NCI-H187 treated with DMSO at 0.1 percent for 48 hours (cell line): ENCODE measurements at places on chromosomes 3 and 15.

DNA sequence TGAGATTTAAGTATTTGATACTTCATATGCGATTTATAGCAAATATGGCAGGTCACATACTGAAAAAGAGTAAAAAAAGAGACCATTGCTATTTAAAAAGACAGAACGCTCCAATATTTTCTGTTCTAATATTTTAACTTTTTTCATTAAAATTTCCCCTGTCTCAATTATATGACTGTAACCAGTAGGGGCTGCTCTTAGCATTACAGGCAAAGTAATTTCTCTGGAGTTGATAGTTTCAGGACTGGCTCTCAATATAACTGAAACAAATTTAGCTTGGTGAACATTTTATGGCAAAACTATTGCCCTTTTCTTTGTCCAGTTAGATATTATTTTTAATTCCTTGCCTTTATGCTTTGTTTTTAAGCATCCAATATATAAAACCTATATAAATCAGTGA lies 286.3 kb upstream of the ROBO2 start:
- no peak for DNase-seq

- DNase-seq = no peak
These were observed 23.8 kb upstream of the TRAK1 start for GRCh38 chr3:42067326-42067725.

DNA sequence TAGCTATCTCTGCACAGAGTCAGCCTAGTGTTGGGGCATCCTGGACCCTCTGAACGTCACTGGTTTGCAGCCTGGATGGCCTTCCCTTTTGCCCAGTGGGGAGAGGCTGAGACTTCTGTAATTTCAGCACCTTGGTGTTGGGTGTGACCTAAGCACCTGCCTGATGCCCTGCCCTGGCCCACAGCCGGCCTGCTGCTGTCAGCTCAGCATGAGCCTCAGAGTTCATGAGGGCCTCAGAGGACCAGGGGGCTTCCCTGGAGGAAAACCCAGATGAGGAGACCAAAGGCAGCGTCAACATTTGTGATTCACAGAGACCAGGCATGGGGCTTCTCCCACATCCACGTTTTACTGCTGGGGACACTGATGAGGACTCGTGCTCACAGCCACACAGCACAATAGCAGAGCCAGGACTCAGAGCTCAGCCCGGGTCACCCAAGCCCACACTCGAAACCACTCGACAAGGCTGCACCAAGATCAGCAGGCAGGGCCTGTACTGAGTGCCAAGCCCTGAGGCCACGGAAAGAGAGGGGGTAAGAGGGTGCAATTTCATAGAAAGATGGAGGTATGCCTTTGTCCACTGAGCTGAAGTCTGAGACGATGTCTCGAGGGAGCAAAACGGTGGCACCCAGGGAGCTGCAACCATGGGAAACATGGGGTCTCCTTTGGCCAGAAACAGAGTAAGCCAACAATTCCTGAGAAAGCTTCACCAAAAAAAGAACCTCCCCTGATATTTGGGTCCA lies 9.9 kb upstream of the GP9 start:
- no peak for DNase-seq

DNA sequence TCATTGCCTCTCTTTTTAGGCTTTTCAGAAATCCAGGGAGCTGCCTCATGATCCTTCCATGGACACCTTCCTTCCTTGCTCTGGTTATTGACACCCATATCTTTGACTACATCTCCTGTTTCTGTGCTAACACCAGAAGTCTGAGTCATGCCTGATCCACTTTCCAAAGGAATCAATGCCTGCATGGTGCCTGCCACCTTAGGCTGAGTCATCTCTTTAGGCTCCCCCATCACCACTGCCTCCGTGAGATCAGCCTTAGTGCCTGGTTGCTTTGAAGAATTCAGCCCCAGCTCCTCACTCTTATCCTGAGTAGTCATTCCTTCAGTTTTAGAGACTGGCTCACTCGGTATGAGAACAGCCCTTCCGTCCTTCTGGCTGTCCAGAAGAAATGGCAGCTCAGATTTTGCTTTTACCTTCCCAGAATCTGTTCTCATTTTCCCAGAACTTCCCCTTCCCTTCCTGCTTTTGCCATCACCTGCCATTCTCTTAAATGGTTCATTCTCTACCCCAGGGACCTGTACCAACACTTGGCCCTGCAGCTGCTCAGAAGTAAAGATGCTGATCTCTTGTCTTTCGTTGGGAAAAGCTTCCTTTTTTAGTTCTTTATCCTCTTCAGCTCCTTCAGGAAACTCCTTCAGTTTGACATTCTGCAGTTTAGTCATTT lies 105.3 kb downstream of the MAP4 start:
- DNase-seq = no peak

DNA sequence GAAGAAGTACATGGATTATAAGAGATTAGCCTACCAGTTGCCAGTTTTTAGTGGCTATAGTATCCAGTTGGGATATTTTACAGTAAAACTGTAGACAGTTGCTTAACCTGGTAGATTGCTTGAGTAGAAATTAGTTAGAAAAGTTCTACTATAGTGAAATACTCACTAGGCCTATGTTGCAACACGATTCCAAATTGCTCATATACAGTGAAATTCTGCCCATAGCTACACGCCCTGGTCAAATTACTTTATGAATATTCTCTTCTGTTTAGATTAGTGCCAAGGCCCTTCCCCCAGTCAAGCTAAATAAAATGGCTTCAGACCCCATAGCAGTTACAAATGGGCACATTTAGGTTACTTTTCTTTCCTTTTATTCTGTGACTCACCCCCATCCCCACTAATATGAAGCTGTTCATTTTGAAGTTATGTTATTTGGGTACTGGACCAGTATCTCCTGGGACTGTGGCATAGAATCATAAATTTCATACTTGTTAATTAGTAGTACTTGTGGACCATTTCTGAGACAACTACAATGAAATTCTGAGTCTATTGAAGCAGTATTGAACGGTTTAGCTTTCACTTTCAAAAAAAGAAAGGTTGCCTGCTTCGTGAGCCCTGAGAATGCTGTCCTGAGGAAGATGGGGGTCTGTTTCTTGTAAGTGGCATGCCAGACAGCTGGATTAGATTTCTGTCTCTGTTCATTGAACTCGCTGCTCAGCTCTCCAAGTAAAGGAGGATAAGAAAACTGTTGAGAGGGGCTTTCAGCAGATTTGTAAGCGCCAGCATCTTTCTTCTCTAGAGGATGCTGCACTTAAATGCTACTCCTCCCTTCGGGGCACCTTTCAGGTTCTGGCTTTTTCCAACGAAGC lies 65.8 kb upstream of the CFAP20DC start:
- no peak for DNase-seq

DNA sequence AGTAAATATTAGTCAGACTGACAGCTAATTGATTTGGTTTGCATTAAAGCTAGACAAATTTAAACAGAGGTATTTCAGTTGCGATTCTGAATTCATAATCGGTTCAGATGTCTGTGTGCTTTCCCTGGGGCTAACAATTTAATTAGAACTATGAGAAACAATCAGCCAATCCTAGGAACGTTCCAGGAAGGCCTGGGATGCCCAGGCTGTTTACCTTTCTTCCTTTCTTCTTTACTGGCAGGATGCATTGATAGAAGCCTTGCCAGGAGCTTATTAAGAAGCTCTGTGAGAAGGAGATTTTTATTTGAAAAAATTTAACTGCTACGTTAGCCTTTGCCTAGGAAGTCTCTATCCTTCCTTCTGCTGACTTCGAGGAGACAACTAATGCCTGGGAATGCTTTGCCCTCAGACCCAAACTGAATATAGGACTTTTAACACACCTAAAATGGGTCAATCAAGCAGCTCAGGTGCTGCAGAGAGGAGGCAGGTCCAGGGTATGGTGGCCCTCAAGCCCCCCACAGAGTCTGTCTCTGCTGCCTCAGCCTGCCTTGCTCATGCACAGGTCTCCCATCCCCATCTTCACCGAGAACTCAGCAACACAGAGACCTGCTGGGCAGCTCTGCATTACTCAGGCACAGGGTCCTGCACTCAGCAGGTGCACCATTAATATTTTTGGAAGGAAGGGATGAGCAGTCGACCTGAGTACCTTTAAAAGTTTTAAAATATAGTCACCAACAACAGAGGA lies 48.5 kb downstream of the PCSK6 start:
- no peak for DNase-seq

DNA sequence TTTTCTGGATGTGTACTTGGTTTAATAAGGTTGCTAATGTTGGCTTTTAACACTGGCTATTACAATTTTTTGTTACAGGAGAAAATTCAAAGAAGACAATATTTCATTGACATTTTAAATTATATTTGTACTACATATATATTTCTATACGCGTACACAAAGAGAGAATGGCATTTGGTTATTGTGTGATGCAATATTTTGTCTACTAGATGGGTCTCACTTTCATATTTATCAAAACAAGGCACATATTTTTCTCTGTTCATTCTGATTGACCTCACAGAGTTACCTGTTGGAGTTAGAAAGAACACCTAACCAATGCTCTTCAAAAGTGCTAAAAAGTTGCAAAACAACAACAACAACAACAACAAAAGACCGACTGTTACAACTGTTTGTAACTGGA lies 50.2 kb upstream of the VGLL3 start:
- no peak for DNase-seq

- no peak for DNase-seq
These were observed 82.6 kb upstream of the MAGI1 start for GRCh38 chr3:66121318-66121717.

DNA sequence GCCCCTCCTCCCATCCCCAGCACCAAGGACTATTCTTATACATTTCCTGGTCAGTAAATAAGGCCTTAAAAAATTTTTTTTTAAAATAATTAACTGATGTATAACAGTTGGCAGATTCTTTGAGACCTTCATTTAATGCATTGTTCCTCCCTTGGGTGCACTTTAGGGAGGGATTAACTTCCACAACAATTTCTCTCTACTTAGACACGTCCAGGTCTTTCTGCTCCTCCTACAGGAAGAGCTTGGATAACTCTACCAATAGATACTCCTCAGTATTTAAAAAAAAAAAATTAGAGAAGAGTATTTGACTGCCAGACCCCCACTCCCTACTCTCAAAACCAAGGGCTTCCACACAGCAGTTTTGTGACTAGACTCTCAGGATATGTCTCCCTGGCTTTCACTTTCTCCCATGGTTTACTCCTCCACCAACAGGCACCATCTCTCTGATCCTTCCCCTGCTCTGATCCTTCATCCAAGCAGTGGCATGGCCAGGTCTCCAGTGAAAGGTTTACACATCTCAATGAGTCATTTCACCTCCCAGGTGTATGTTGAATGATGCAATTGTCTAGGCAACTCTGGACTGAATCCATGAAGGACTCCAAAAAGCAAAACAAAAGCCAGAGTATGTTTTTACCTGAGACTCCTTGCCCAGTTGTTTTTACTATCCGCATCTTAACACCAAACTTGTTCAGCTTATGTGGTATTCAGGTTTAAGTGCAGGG lies 7.4 kb downstream of the ZIC4 start:
- DNase-seq = no peak

DNA sequence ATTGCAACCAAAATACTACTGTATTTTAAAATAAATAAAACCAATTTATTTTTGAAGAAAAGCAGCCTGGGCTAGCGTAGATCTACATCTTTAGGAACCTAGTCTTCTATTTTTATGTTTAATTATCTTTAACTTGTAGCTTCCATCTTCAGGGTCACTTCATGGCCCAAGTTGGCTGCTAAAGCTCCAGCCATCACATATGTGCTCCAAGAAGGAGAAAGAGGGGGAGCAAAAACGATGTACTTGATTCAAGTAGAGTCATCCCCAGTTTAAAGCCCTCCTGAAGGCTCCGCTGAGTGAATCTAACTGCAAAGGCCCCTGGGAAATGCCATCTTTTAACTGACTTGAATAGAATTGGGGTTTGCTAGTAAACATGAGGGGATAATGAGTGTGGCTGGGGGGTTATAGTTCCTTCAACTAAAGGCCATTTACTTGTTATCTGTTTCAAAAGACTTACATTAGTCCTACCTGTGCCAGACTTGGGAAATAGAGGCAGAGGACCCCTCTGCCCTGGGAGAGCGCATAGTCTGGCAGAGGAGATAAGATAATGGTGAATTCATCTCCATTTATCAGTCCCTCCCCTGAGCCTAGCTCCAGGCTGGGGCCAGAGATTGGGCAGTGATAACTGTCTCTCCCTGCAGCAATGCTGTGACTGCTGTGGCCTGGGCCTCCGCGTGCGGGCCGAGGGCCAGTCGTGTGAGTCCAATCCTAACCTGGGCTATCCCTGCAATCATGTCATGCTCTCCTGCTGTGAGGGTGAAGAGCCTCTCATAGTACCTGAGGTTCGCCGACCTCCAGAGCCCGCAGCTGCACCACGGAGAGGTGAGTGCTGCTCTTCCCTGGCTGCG lies 64.6 kb downstream of the FBLN2 start:
- DNase-seq = no peak

DNA sequence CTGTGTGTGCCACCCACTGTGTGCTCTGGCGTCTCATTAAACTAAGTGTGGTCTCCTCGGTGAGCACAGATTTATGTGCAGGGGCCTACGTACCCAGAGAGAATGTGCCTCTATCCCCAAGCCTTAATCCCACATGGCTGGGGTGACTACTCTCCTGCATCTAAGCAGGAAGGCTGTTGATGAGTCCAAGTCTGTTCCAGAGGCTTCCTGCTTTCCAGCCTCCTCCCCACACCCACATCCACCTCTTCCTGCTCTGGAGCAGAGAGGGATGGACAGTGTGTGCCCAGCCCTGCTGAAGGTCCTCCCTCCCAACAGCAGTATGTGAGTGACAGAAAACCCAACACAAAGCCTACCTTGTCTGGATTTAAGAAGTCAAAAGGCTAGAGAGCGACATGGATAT lies 38.8 kb upstream of the BCL2L10 start:
- no peak for DNase-seq

DNA sequence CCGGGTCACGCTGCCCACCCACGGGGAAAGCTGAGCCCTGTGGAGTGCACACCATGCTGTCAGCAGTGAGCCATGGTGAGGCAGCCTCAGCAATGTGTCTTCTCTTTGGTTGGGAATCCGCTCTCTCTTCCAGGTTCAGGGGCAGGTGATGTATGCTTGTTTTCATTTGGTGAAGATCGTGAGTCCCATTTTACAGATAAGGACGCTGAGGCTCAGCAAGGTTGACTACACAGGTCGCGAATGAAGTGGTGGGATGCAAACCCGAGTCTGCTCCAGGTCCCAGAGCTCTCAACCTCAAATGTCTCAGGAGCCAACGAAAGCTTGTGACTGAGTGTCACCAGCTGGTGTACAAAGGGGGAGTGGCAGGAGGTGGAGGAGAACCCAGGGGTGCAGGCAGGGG lies 74.3 kb downstream of the RPN1 start:
- DNase-seq = no peak

DNA sequence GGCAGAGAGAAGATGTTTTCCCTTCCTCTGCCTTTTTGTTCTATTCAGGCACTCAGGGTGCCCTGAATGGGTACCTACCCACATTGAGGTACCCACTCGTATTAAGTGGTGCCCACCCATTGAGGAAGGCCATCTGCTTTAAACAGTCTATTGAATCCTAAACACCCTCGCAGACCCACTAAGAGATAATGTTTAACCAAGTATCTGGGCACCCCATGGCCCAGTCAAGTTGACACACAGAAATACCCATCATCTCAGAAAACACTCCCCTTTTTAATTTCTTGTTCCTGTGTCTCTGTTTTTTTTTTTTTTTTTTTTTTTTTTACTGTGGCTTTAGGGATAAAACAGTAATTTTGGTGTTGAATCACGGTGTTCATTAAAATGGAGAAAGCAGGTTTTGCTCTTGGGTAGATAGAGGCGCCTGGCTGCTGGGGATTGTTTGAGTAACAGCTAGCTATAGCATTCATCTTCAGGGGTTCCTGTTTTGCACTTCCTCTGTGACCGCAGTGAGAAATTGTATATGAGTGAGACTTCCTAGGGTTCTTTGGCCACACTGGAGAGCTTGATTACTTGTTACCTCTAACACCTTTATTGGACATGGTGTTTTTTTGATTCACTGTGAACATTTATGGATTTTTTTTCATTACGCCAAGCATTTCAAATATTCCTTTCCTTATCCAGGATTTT lies 259.1 kb downstream of the PTPRG start:
- DNase-seq = no peak
